GDM1 (cell line): ENCODE measurements at places on chromosomes 11 and 22.
A peak's percentile ranks its signal among the peaks of the same experiment; 100 is the strongest.

DNA sequence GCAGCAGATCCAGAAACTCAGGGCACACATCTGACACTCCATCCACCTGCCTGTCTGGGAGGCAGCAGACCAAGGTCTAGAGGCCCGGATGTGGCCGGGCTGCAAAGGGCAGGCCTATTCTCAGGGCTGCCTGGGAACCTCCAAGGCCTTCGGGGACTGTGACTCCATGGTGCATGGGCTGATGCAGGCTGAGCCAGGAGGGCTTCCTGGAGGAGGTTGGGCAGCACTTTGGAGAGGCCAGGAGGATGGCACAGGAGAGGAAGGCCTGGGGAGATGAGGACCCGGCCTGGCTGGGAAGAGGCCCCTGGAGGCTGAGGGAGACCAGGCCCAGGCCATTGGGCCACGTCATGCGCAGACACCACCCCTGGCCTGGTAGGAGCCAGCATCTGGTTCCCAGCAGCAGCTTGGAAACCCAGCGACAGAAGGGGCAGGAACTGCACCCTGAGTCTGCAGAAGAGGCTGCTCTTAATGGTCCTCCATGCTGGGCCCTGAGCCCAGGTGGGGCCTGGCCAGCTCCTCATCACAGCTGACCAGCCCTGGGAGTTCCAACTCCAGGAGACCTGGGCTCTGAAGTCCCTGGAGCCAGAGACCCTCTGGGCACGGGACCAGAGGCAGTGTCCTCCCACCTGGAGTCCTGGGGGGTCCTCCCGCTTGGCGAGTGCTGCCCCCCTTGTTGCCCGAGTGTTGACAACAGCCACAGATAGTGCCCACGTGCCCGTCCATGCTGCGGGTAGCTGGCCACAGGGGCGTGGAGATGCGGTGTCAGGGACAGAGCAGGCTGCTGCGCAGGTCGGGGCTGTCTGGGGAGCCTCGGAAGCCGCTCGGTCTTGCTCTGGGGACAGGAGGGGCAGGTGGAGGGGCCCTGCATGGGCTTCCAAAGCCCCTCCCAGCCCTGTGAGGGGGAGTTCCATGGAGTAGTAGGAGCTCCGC lies 5.5 kb downstream of the PHLDA2 start:
- no peak for DNase-seq

GRCh38 chr22:29244785-29245625 lies 22.8 kb downstream of the RHBDD3 start:
- no peak for DNase-seq

- no peak for DNase-seq
These were observed 20.3 kb downstream of the SPTBN2 start for GRCh38 chr11:66708701-66709100.

- DNase-seq: peak; percentile 22
These were observed 167.0 kb downstream of the BUD13 start for GRCh38 chr11:116605543-116606459.

DNA sequence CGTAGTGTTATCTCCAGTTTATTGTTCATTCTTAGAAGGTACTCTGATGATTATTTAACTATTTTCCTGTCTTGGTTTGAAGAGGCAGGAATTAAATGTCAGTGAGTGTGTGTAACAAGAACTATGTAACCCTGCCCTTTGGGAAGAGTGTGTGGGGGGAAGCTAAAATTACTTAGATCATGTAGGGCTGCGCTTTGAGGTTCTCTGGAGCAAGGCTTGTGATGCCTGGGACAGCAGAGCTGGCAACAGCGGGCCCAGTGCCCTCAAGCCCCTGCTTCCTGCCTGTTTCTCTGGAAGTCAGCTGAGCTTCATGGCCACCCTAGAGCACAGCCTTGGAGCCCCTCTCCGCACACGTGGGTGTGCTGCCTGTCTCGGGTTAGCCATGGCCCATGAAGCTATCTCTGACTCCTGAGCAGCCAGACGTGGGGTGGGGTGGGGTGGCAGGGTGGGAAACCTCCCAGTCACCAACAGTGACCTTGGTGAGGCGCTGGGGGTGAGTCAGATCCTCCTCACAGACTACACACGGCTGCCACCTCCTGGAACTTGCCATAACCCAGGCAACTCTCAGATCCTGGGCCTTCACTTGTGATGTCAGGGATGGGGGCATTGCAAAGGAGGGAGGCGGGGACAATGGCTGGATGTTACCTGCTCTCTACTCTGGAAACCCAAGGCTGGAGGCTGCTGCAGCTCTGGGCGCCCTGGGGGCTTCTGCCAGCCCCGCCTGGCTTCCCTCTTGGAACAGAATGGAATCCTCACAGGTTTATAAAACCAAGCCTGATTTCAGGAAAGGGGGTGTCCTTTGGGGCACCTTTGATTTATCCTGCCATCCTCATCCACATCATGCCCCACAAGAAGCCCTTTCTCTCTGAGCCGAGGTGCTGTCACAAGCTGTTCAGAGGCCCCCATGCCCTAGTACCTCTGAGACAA lies 88.6 kb downstream of the SNX19 start:
- DNase-seq: no peak

- DNase-seq: no peak
These were observed 3.0 kb downstream of the GAL start for GRCh38 chr11:68687311-68687710.

DNA sequence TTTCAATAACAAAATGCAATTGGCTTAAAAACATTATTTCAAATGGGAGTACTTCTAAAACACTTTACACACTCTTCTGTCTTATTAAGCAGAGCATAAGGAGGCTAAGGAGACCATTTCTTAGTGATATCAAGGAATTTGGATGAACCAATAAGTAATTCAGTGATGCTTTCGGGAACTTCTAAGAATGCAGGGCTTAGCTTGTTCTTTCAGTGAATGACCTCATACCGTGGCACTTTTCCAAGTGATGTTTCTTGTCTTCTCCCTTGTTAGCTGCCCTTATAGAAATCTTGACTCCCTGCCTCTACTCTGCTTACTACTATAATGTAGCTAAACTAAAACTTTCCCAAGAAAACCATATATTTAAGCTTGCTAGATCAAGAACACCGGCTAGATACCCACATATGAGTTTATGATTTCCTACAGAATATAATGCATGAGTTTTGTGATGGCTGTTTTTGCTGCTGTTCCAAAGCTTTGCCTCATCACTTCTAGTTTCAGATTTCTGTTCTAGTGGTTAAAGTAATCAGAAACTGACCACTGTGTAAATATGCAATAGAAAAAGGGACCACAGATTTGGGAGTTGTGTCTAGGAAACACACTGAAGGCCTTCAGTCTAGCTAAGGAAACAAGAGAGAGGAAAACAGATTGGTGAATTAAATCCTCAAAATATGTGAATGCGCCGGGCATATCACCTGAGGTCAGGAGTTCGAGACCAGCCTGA lies 37.5 kb upstream of the STK33 start:
- DNase-seq: no peak

GRCh38 chr11:91837411-91838330 lies 386.9 kb upstream of the FAT3 start:
- no peak for DNase-seq

GRCh38 chr11:117999354-117999993 lies 13.3 kb downstream of the IL10RA start:
- DNase-seq: no peak

DNA sequence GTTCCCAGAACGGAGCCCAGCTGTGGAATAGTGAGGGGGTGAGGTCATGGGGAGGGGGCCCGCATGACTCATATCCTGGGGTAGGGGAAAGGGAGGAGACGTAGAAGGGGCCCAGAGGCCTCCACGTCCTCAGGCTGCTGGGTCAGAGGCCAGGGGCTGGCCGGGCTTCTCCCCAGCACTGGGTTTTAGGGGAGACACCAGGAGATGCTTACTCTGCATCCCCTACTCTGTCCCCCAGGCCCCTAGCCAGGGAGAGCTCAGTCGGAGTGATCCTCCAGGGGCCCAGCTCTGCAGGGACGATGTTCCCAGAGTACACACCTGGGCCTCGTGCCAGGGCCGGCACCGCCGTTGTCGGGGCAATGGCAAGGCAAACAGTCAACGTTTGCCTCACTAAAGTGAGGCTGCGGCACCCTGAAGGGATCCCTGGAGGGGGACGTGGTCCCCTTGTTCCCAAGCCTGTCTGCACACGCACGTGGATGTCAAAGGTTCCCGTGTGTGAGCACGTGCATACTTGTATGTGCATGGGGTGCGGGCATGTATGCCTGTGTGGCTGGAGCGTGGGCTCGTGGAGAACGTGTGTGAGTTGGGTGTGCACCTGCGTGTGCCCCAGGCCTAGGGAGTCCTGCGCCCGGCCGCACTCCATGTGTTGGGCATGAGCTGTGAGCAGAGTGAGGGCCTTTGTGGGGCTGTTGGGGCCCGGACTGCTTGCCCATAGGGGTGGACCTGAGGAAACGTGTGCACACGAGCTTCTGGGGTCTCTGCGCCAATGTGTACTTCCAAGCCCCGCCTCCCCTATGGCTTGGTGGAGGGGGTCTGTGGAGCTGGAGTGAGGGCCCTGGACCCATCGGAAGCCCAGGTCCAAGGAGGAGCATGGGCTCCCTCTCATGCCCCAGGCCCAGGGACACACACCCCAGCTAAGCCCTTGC lies 14.2 kb downstream of the PRR33 start:
- DNase-seq: no peak

- DNase-seq: no peak
These were observed 9.6 kb downstream of the BACE1-AS start for GRCh38 chr11:117300773-117301172.

DNA sequence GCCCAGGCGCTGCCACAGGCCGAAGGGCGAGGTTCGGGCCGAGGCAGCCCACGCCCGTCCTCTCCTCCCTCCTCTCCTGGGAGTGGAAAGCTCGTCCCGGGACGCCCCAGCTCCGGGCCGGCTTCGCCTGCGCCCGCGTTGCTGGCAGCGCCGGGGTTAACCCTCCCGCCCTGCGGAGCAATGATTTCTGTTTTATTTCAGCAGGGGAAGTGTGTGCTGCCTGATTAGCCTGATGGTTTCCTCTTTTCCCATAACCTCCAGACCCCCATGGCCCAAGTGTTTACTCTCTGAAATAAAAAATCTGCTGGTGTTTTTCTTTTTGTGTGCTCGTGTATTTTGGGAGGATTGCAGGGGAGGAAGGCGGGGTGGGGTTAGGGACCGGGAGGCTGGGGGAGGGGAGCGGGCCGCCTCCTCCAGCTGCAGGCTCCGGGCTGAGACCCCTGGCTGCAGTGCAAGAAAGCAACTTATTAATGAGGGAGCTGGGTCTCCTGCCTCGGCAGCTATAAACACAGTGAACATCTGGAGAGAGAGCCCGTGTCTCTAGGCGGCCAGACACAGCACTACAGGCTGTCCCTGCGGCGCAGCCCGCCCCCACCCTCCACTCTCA lies 38.6 kb downstream of the ETS1 start:
- peak; percentile 62 for DNase-seq

DNA sequence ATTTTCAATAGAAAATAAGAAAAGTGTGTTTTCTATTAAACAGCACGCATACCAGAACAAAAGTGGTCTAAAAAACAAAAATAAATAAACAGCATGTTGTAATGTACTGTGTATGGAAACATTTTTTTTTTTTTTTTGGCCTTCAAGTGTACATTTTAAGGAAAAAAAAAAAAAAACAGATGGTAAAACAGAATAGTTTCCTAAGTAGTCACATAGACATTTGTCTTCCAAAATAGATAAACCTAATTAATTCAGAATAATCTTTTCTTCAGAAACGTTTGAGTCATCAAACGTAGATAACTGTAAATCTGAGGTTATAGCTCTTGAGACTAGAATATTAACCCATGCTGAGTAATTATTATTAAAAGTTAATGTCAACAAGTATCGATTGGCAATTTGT lies 396 bp upstream of the CFAP300 start:
- DNase-seq: no peak

- no peak for DNase-seq
These were observed 1151.2 kb upstream of the CCDC90B start for GRCh38 chr11:84437071-84437980.
